ENCODE measurements at places on chromosomes 5 and 9.
A peak's percentile ranks its signal among the peaks of the same experiment; 100 is the strongest.

DNA sequence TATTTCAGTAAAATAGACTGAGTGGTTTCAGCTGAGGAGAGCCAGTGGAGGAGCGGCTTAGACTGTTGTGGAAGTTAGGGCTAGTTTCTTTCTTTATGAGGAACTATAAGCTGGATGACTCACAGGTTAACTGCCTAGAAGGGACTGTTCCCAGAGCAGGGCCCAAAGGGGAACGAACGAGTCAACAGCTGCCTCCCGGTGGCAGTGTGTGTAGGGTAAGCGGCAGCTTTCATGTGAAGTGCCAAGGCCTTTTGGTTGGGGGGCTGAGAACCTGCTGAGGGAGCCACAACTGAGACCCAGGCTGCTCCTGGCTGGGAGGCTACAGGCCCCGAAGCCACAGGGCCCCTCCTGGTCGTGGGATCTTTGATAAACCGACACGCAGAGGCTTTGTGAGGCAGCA, 7.0 kb downstream of the SQSTM1 start:
- DNase-seq: no peak

DNA sequence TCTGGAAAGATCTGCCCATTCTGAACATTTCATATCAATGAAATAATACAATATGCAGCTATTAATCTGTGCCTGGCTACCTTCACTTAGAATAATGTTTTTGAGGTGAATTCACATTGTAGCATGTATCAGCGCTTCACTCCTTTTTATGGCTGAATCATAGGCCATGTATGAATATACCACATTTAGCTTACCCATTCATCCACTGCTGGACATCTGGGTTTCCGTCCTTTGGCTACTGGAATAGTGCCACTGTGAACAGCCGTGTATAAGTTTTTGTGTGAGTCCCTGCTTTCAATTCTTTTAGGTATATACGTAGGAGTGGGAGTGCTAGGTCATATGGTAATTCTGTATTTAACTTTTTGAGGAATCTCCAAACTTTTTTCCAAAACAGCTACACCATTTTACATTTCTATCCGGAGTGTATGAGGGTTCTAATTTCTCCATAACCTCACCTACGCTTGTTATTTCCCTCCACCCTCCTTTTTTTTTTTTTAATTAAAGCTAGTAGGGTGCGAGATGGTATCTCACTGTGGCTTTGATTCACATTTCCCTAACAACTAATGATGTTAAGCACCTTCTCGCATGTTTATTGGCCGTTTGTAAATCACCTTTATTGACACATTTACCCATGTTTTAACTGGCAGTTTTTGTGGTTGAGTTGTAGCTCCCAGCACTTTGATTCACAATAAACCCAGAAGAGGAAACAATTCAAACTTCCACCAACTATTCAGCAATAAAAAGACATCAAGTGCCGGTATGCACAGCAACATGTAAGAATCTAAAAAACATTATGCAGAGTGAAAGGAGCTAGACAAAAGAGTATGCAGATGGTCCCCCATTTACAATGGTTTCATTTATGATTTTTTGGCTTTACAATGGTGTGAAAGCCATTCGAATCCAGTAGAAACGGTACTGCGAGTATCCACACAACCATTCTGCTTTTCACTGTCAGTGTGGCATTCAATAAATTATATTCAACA, 8.1 kb downstream of the SEMA4D start:
- no peak for DNase-seq

DNA sequence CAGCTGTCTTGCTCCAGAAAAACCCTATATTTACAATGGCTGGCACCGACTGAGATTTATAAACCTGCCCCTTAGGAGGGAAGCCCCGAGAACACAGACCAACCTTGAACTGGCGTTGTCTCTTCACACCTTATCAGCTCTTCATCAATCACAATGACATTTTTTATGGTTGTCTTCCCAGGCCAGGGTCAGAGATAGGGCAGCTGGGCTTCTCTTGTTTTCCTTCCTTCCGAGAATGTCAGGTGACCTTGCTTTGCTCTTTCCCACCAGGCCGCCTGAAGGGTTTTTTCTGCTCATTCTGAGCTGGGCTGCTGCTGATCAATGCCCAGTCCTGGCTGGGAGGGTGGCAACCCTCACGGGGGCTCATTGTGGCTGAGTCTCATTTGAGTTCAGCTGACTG, 619.1 kb downstream of the CCDC171 start:
- DNase-seq: no peak

- no peak for DNase-seq
Measured at GRCh38 chr9:93035821-93036351, 22.6 kb upstream of the SUSD3 start.

DNA sequence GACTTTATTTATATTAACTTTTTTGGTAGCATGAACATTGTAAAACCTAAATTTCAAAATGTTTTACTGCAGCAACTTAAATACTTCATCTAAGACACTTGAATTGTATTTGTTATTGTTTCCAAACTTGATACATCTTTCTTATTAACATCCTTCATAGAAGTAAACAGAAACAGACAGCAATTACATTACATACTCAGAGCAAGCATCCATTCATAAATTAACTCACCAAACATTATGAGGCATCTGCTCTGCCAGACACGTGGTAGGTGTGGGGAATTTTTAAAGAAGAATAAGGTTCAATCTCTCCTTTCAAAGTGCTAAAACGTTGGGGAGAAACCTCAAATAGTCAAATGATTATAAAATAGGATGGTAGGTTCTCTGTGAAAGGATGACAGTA, 130.8 kb downstream of the MUSK start:
- no peak for DNase-seq

DNA sequence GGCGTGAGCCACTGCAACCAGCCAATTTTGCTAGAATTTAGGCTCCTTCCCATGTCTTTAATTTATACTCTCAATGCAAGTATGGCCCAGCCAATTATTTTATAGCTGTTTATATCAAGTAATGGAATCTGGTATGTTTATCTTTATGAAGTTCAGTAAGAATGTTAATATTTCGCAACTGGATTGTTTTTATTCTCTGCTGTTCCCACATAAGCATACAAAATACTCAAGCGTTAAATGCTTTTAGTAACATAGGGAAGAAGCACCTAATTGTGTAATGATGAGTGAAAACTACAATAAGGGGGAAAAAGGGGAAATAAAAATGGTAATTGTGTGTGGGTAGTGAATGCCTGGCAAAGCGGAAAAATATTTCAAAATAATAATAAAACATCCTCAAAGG, 21.3 kb downstream of the PWWP2A start:
- no peak for DNase-seq

- DNase-seq: no peak
Measured at GRCh38 chr9:130526193-130526853, 53.1 kb upstream of the FUBP3 start.

DNA sequence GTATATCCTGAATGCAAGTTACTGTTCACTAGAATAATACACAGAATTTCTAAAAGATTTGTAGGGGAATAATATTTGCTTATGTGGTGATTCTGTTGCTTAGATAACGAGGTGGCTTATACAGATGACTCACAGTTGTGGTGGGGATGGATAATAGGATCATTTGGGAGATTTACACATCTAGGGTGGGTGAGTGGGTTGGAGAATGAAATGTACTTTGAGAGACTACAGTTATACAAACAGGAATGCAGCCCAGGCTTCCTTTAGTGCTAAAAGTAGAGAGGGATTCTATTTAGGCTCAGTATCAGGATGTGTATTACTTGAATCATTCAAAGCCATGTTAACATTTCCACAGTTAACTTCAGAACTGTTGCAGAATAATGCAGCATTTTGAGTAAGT, 1.8 kb downstream of the CTXN3 start:
- DNase-seq: no peak

DNA sequence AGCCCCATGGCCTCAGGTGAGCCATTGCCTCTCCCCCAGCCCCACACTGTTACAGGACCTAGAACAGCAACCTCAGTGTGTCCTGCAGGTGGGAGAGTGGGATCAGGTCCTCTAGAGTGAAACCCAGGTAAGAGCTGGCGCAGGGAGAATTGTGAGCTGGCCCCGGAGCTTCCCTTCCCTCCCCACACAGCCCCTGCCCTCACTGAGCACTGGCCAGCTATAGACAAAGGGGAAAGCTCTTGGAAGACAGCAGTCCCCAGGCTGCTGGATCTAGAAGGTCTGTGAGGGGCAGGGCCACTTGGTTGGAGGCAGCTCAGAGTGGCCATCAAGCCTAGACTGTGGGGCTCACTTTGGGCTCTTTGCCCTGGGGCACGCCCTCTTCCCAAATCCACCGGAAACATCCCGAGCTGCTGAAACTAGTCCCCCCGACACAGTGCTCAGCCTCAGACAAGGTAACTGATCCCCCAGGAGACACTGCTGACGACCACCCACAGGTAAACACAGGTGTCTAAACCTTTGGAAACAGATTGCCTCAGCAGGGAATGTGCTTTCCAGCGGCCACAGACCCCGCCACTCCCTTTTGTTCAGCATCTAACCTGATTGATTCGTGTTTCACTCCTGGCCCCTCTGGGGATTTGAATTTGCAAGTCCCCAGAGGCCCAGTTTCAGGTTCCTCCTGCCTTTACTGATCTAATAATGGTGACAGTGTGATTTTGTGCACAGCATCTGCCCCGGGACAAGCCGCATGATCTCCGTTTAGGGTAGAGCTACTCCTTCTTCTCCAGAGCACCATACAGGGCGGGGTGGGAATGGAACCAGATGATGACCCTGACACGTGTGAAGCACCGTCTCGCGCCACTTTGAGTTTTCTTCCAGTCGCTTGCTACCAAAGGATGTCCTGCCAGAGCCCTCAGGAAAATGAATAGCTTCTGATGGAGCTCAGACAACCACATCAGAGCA, 42.2 kb upstream of the ADAMTS2 start:
- no peak for DNase-seq

- DNase-seq: no peak
Measured at GRCh38 chr5:149283626-149284480, 12.2 kb downstream of the AFAP1L1 start.

DNA sequence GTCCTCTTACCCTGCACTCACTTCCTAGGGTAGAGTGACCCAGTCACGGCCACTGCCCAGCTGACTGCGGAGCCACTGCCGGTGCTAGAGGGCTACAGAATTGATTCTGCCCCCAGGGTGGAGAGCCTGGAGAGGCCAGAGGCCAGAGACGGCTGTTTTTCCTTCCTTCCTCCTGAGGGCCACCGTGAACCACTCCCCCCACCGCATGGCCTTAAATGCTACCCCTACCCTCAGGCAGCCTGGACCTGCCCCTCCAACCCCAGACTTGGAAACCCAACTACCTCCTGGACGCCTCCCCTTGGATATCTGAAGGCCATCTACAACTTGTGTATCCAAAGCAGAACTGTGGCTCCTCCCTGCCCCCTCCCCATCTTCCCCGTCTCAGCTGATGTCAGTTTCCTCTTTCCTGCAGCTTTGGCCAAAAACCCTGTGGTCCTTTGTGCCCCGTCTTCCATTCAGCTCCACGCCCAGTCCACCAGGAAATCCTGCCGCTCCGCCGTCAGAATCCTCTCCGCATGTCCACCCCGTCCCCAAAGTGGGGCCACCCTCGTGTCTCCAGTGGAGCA, 16.3 kb downstream of the SH2D3C start:
- no peak for DNase-seq

DNA sequence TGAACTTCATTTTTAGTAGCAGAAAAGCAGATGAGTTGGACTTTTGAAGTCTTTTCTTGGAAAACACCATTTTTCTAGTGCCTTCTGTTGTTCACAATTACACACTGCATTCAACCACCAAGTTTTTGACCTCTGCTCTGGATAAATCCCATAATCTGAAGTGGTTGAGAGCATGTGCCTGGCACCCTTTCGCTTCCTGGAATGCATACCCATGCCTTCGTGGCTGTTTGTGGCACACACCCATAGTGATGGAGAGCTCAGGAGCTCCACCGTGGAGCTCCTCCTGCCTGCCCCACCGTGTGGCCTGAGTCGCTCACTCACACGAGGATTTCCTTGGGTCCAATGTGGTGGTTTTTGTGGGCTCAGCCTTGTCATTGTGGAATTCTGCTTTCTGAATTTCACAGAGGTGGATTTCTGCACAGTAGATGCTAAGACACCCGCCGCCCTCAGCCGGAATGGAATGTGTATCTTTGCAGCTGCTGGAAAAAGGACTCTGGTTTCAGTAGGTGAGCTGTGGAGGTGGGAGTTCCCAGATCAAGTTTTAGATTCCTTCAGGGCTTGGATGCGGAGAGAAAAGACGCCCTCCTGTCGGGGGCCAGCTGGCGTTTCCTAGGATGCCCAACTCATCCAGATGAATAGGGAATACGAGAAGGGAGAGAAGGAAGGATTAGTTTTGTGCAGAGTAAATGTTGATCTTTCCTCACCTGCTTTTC, 500.4 kb downstream of the IRX1 start:
- no peak for DNase-seq

DNA sequence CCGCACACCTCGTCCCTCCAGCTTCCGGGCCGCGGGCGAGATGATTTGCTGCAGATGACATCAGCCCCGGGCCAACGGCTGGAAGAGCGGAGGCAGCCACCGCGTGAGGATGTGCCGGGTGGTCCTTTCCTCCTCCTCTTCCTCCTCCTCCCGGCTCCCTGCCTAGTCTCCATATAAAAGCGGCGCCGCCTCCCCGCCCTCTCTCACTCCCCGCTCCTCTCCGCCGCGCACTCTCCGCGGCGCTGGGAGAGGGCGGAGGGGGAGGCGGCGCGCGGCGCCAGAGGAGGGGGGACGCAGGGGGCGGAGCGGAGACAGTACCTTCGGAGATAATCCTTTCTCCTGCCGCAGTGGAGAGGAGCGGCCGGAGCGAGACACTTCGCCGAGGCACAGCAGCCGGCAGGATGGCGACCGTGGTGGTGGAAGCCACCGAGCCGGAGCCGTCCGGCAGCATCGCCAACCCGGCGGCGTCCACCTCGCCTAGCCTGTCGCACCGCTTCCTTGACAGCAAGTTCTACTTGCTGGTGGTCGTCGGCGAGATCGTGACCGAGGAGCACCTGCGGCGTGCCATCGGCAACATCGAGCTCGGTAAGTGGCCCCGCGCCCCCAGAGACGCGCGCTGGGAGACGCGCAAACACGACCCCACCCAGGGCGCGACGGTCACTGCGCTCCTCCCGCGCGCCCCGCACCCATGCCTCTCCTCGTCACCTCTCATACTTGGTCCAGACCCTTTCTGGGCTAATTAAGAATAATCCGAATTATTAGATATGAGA, at the start of gene MAP1B:
TSS of gene MAP1B (plus strand) at position 345 of the 770 bp plus-strand sequence. CDS start at position 402, 57 bp downstream.
- no peak for DNase-seq

DNA sequence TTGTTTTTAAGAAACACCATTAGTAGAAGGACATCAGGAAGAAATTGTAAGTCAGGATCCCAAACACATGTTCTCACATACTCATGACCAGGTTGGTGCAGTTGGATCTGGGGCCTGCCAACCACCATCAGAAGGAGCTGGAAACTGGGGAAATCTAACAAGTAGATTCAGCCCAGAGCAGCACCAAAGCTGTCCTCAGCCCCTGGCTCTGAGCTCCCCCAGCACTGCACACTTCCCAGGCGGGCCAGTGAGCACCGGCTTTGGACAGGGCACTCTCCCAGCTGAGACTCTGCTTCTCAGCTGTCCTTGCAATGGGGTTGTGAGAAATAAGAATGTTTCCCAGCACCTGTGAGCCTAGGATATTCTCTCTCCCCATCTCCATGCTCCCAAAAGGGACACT, 162.5 kb downstream of the PAX5 start:
- DNase-seq: no peak

- DNase-seq: no peak
Measured at GRCh38 chr5:72410688-72411295, 90.6 kb downstream of the PTCD2 start.

GRCh38 chr5:150411245-150411979, 1.3 kb downstream of the CD74 start:
- DNase-seq: peak; percentile 33

Data from stimulated activated CD4-positive, alpha-beta T cell treated with anti-CD3 and anti-CD28 coated beads, TNF-alpha, amount 100 ng/mL, for 1 hour (primary cell).